ENCODE measurements at places on chromosomes 3 and 15.

- no peak for DNase-seq
Measured at GRCh38 chr3:15165061-15165460, 41.0 kb upstream of the CAPN7 start.

DNA sequence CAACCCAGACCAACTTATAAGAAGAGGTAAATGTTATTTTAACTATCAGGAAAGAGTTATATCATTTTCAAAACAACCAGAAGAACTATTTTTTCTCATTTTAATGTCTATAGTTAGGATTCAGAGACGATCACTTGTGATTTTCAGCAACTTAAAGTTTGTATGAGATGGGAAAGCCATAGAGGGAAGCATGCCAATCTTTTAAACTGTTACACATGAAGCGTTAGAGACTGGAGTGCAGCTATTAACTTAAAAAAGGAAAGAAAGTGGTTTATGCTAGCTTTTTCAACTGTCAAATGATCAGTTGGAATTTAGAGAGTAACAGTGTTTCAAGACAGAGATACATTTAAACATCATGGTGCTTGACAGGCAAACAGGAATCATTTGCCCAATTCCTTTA lies 91.7 kb upstream of the LPP start:
- DNase-seq = no peak

- DNase-seq = no peak
Measured at GRCh38 chr15:44909423-44909822, 47.1 kb upstream of the TERB2 start.

GRCh38 chr15:84748274-84749110 lies at the start of gene ZNF592:
ZNF592 (plus strand) TSS chr15:84748592; CDS start chr15:84782676, 34,084 bp downstream.
- peak; percentile 72 for DNase-seq

- DNase-seq = no peak
Measured at GRCh38 chr3:161452179-161452578, 44.4 kb upstream of the OTOL1 start.

DNA sequence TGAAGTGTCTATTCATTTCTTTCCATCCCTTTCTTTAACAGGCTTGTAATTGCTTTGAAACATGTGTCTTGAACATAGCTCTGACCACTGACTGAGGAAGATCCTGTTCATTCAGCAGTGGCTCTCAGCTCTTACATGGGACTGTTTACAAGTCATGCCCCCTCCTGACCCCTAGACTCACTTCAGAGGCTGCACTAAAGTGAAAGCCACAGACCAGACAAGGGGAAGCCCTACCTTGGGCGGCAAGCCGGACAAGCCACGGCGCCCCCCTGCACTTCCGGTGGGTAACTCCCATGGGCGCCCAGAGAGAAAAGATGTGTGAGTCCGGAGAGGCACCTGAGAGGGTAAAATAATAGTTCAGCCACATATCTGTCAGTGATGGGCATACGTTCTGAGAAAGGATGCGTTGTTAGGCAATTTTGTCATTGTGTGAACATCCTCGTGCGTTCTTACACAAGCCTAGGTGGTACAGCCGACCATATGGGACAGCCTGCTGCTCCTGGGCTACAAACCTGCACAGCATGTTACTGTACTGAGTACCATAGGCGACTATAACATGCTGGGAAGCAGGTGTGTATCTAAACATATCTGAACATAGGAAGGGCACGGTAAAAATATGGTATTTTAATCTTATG lies 116.2 kb downstream of the CHSY1 start:
- DNase-seq = peak; percentile 74

DNA sequence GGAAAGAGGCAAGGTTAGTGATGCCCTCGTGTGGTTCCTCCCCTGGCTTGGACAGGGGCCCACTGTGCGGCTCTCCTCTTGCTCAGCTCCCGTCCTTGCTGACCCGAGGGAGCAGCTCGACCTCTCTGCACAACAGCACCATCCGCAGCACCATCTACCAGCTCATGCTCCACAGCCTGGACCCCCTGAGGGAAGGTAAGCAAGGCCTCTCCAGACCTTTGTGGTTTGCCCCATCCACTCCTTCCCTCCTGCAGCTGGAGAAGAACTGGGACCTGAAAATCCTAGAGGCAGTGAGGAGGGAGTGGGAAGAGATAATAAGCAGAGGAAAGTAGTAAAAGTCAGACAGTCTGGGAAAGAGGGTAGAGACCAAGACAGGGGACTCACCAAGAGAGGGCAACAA lies 17.8 kb downstream of the SLC24A1 start:
- DNase-seq = no peak

- DNase-seq = no peak
Measured at GRCh38 chr3:66381626-66382025, 119.2 kb downstream of the LRIG1 start.

DNA sequence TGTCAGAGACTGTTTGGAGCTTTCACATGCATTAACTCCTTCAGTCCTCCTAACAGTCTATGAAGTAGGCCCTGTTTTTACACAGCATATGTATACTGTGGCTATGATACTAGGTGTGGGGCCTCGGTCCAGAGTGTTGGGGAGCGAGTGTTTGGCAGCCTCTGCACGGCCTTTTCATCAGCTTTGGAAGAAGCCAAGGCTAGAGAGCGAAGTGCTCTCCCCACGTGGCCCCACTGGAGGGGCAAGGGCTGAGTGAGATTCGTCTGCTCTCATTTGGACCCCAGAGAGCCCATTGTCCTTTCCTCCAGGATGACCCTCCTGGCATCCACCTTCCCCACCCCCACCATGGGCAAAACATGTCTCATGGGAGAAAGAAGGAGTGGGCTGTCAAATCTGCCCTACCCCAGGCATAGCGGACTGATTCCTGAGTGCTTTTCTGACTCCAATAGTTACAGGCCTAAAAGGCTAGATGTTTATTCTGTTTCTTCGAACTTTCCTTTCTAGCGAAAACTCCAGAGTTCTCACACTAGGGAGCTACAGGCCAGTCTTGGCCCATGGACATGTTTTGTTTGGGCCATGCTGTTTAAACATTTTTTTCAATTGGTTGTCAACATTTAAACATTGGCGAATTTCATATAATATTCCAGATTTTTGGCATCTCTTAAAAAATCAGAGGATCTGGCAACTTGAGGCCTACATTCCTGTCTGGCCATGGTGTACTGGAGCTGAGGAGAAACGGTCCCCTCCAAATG lies 76.0 kb downstream of the EEFSEC start:
- no peak for DNase-seq

GRCh38 chr3:118810499-118811035 lies 224.1 kb downstream of the IGSF11 start:
- DNase-seq = no peak

- DNase-seq = no peak
Measured at GRCh38 chr3:54274607-54275006, 152.3 kb downstream of the CACNA2D3 start.

GRCh38 chr3:6697722-6698121 lies 163.2 kb upstream of the GRM7 start:
- no peak for DNase-seq

GRCh38 chr3:122247087-122247824 lies 63.8 kb downstream of the CASR start:
- no peak for DNase-seq

- DNase-seq = no peak
Measured at GRCh38 chr15:87910301-87910700, 346.2 kb downstream of the NTRK3 start.

DNA sequence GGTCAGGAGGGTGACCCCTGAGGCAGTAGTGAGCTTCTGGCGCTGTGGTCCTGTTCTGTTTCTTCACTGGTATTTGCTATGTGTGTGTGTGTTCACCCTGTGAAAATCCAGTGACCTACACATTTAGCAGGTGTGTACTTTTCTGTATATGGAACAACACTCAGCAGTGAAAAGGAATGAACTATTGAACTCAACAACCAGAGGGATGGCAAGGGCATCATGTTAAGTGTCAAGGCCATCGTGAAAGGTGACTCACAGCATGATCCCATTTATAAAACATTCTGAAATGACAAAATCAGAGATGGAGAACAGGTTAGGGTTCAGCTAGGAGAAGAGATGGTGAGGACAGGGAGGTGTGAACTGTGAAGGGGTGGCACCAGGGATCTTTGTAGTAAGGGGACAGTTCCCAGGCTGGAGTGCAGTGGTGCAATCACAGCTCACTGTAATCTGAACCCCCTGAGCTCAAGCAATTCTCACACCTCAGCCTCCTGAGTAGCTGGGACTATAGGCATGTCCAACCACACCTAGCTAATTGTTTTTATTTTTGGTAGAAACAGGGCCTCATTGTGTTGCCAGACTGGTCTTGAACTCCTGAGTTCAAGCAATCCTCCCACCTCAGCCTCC lies 10.0 kb upstream of the RAB43 start:
- no peak for DNase-seq

GRCh38 chr3:169022457-169022856 lies 641.1 kb downstream of the MECOM start:
- no peak for DNase-seq

DNA sequence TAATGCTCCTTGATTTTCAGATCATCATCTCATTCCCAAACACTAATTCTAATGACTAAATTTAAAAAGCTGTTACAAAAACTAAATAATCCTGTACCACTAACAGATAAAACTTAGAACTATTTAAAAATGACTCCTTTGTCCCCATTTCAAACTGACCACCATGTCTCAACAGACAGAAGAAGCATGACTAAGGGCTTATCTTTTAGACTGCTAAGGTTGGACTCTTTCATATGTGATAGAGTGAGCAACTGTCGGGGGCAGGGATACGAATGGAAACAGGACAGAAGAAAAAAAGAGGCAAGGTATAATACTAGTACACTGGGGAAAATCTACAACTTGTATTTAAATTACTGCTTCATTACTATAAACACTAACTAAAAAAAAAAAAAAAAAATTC lies 23.3 kb downstream of the SNX4 start:
- DNase-seq = no peak

GRCh38 chr3:159150180-159150579 lies 348.3 kb downstream of the MFSD1 start:
- no peak for DNase-seq

DNA sequence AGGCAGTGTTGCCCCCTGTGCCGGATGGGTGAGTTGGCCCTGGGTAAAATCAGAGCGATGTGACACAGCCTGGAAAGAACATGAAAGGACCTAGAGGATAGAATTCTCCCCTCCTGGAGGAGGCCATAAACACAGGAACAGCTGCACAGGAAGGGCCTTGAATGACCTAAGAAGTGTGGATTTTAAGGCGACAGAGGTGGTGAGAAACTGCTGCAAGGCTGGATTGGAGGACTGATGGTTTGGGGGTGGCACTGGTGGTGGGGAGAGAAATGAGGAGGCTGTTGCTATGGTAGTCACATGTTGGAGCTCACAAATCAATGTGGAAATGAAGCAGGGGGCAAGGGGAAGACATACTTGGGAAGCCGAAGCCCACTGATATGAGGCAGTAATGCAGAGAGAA lies 13.8 kb downstream of the XIRP1 start:
- DNase-seq = no peak

DNA sequence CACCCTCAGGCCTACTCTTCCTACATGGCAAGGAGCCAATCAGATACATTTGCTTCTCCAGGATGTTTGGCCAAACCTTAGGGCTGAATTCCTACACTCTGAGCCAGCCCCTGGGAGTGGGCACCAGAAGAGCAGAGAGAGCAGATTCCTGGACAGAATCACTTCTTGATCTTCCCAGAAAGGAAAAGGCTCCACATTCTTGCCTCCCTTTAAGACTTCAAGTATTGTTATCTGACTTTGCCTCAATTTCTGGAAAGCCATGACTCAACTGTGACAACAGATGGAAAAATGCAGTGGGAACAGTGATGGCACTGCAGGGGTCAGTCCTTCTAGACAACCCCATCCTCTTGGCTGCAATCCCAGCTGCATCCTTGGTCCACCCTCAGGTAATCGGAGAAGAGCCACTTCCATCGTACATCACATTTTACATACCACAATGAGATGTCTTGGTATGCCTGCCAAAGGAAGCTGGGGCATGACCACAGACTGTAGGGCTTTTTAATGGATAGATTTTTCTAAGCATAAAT lies 21.0 kb downstream of the SLCO2A1 start:
- DNase-seq = no peak

DNA sequence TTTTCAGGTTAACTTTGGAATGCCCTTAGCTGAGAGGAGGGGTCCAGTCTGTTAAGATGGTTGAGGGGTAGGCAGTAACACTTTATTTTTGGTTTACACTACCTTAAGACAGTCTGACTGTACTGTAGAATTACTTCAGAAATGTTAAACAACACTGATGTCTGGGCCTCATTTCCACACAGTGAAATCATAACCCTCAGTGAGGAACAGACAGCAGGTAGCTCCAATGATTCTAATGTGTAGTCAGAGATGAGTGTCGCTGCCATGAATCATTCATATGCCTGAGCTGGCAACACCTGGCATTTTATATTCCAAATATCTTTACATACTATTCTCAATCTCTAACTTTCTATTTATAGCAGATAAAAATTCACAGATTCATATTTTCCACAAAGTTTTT lies 37.3 kb upstream of the POU1F1 start:
- no peak for DNase-seq

Data from NK-92 treated with Interleukin-12 subunit alpha and Interleukin-12 subunit beta, amount 100 ng/mL, for 24 hours (cell line).